Activated CD4-positive, alpha-beta T cell treated with anti-CD3 and anti-CD28 coated beads for 4 hours (primary cell): ENCODE measurements at places on chromosomes 13 and 19.

DNA sequence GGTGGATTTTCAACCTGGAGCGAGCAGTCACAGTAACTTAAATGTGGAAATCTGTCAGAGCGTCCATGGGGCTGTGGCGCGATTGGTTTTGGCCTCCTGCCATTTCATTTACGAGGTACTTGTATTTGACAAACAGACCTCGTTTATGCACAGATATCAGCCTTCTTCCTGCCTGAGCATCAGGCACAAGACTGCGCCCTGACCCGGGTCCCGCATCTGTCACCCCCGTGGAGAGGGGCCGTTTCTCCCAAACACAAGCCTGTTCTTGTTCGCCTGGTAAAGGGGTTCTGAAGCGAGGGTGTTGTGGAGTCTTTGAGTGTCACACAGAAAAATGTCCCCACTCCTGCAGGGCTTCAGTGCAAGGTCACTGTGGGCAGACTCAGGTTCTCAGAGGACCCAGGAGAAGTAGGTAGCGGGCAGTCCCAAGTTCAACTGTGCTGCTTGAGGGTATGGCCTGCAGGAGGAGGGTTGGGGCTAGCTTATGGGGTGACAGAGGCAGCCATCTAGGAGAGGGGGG, 202.3 kb downstream of the URI1 start:
- DNase-seq = no peak

- no peak for DNase-seq
These were observed 7.2 kb upstream of the USF2 start for GRCh38 chr19:35261356-35262100.

- DNase-seq = no peak
These were observed 37.8 kb upstream of the PCCA start for GRCh38 chr13:100051070-100051469.

DNA sequence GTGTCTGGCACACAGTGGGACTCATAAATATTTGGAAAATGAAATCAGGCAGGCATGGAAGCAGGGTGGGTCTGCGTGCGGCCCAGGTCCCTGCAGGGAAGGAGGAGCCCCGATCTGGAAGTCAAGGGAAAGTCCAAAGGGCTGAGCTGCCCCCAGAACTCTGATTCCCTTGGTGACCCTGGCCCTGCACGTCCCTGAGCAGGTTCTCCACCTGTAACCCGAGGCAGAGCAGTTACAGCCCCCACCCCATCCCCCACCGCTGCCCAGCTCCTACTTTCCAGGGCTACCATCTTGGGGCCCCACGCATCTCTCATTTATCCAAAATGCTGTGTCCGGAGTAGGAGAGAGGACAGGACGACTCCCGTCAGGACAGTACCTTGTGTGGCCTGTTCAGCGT, 2.1 kb downstream of the PLEKHF1 start:
- DNase-seq = no peak
